Renal pelvis (tissue), 12 donors: ENCODE measurements at places on chromosomes 13 and 19. TPM values are rescaled to one million over a fixed set of nuclear protein-coding genes. Genes with fewer than 3 reads are reported as not detected.
A peak's percentile ranks its signal among the peaks of the same experiment; 100 is the strongest.

- DNase-seq = no peak
Measured at GRCh38 chr19:33374236-33374714, 766 bp downstream of the CEBPG start.

GRCh38 chr19:2517881-2518601, 42.1 kb downstream of the GADD45B start:
- no peak for DNase-seq

DNA sequence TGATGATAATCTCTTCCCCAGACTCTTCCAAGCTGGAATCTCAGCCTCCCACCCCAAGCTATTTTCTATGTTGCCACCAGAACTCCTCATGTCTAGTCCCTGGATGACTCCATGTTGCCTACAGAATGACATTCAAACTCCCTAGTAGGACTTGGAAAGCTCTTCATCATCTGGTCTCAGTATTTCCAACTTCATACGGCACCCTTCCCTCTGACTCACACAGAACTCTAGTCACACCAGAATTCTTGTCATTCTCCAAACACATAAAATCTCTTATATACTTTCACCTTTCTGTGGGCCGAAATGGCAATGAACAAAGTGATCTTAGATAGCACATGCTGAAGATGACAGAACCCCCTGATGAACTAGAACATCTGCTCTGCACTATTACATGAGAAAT, 86.2 kb downstream of the CAB39L start:
- no peak for DNase-seq

- no peak for DNase-seq
Measured at GRCh38 chr19:18853755-18854427, 22.1 kb downstream of the UPF1 start.

DNA sequence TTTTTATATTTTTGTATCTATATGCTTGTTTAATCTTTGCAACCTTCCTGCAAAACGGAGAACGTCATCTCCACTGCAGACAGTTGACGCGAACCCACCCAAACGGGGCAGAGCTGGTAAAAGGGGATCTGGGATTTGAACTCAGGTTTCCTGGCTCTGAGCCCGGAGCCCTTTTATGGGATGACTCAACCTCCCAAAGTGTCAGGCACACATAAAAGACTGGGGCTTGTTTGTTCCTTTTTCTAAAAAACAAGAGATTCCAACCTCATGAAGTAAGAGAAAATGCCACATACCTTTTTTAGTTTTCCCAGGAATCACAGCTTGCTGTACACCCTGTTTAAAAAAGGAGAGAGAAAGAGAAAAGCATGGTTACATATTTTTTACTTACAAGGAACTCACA, 78.9 kb downstream of the GADD45B start:
- DNase-seq = no peak

ZNF850 gene
- polyA plus RNA-seq = 4.5 TPM

GRCh38 chr13:25886438-25887214, 165.2 kb downstream of the SHISA2 start:
- DNase-seq = no peak

DNA sequence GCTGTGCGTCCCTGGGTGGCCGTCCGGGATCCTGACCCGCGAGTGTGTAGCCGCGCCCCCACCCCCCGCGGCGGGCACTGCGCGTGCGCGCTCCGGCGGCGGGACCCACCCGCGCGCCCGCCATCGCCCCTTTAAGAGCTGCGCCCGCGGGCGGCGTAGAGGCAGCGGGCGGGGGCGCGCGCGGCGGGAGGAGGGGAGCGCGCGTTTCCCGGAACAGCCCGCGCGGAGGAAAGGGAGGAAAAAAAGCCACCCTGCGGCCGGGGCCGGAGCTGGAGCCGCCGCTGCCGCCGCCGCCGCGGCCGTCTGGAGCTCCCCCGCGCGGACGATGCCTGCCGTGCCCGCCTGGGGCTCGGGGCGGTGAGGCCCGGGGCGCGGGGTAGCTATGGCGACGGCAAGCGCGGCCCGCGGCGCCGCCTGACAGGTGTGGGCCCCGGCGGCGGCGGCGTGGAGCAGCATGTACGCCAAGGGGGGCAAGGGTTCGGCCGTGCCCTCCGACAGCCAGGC, at the start of gene SSBP4:
SSBP4 (plus strand) TSS at position 204 of the 504 bp plus-strand sequence; CDS start at position 455, 251 bp downstream.
- no peak for DNase-seq

ZNF730 gene
- 10.5 TPM for polyA plus RNA-seq

GRCh38 chr13:77904031-77904430, 14.6 kb downstream of the EDNRB start:
- no peak for DNase-seq

DNA sequence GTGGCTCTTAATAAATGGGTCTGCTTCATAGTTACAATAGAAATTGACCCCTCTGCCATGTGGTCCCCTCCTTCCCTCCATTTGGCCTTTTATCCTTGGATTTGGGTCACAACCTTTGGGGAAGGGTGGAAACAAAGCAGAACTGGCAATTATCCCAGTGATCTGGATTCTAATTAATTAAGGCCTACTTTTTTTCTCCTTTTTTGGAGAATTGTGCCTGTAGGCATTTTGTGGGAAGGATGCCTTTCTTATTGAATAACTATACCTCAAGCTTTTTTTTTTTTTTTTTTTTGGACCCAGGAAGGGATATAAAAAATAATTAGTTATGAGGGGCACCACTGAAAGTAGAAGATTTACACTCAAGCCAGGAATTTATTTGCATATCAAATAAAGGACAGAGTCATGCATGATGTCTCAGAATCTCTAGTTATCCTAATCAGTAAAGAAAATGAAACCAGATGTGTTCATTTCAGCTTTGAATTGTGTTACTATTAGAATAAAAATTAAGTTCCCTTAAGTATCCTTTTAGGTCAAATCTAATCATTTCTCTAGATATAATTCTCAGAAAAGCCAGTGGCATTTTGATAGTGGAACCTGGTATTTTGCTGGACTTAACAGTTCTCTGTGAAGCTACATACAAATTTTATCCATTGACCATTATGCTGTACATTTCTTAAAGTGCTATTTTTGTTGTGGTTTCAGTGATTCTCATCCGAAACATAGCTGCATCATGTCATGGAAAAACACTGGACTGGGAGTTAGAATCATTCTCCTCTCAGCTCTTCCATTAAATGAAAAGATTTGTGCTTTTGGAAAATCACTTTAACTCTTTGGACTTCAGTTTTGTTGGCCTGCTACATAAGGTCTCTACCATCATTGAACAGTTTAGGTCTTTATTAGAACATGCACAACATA, 129.3 kb downstream of the KCNRG start:
- no peak for DNase-seq

DNA sequence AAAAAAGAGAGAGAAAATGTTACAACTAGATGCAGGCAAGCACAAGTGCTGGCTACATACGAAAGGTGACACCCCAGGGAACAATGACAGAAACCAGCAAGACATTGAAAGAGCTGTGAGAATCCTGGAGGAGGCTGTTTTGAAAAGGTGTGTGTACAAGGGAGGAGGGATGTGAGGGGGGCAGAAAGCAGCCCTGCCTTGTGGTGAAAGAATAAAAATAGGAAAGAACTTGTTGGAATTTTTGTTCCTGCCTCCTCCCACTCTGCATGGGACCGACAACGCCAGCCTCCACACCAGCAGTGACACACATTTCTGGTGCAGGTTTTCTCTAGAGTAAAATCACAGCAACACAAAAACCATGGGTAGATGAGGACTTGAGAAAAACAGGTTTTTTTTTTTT, 1258.6 kb downstream of the PCDH9 start:
- DNase-seq = no peak

GRCh38 chr19:1133471-1133929, 29.7 kb downstream of the GPX4 start:
- no peak for DNase-seq

DNA sequence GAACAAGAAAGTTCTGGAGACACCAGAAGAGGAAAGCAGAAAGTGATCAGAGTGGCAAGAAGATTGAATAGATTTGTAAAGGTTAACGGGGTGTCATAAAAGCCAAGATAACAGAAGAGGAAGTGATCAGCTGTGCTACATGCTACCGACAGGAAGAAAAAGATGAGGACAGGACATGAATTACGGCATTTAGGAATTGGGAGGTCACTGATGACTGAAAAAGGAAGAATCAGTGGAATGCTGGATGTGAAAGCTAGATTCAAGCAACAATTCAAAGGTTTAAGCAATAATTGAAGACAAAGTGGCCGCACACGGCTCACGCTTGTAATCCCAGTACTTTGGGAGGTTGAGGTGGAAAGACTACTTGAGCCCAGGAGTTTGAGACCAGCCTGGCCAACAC, 15.1 kb downstream of the ZNF160 start:
- no peak for DNase-seq

DNA sequence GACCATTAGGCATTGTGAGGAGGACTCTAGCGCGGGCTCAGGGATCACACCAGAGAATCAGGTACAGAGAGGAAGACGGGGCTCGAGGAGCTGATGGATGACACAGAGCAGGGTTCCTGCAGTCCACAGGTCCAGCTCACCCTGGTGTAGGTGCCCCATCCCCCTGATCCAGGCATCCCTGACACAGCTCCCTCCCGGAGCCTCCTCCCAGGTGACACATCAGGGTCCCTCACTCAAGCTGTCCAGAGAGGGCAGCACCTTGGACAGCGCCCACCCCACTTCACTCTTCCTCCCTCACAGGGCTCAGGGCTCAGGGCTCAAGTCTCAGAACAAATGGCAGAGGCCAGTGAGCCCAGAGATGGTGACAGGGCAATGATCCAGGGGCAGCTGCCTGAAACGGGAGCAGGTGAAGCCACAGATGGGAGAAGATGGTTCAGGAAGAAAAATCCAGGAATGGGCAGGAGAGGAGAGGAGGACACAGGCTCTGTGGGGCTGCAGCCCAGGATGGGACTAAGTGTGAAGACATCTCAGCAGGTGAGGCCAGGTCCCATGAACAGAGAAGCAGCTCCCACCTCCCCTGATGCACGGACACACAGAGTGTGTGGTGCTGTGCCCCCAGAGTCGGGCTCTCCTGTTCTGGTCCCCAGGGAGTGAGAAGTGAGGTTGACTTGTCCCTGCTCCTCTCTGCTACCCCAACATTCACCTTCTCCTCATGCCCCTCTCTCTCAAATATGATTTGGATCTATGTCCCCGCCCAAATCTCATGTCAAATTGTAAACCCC, 2.8 kb upstream of the CEACAM5 start:
- peak; percentile 42 for DNase-seq

DNA sequence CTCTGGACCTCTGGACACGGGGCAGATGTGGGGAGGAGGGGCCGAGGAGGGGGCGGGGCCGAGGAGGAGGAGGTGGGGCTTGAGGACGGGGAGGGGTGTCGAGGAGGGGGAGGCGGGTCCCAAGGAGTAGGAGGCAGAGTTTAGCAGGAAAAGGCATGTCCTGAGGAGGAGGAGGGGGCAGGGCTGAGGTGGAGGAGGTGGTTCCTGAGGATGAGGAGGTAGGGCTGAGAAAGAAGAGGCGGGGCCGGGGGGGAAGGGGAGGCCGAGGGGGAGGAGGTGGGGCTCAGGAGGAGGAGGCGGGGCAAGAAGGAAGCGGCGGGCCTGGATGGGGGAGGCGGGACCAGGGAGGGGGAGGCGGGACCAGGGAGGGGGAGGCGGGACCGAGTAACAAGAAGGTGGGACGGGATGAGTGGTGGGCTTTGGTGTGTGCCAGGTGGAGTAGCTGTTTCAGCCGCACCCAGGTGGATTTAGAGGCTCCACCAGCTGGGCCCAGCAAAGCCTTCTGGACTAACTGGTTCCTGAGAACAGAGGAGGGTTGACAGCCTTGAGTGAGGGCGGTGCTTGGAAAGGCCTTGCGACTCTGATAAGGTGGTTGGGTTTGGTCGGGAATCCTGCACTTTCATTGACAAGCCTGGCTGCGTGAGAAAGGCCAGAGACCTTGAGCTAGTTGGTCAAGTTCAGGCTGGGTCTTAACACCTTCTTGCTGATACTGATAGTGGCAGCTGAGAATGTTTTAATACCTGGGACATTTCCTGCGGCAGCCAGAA, 7.7 kb downstream of the TECR start:
- DNase-seq = peak; percentile 58

- DNase-seq = no peak
Measured at GRCh38 chr13:41554626-41555386, 97.5 kb downstream of the RGCC start.

DNA sequence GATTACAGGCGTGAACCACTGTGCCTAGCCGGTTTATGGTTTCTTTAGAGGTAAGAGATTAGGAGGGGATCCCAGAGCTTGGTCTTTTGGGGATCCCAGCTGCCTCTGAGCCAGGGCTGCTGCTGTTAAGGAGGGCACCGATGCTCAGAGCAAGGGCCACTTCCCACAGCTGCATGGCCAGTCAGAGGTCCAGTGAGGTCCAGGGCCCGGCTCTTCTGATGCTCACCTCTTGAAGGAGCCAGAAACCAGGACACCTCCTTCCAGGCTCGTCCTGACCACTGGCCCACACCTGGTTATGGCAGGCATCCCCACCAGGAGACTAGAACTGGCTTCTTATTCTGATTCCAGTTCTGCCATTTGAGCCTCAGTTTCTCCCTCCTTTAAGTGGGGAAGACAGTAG, 149.0 kb downstream of the TEX29 start:
- DNase-seq = no peak

- no peak for DNase-seq
Measured at GRCh38 chr13:49569993-49570689, 15.2 kb downstream of the RCBTB1 start.

ERICH6B gene
- 3.0 TPM for polyA plus RNA-seq

- DNase-seq = no peak
Measured at GRCh38 chr13:83295686-83296085, 586.6 kb downstream of the SLITRK1 start.

DNA sequence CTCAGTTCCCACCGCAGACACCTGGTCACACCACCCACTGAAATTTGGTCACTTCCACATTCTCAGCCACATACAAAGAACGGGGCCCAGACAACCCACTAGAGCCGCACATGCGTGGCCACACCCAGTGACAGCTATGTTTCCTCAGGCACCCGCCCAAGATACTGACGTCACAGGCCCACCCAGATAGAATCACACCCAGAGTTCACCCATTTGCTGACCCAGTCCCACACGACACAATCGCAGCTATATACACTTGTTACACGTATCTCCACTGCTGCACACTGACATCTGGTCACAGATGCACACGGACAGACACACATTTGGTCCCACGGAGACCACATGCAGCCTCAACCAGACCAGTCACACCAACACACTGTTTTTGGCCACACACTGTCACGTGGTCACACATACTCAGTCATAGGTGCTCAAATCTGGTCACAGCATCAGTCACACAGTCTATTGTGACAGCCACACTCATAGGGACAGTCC, 2.9 kb downstream of the NUMBL start:
- no peak for DNase-seq

ZNF682 gene
- 11.8 TPM for polyA plus RNA-seq

DNA sequence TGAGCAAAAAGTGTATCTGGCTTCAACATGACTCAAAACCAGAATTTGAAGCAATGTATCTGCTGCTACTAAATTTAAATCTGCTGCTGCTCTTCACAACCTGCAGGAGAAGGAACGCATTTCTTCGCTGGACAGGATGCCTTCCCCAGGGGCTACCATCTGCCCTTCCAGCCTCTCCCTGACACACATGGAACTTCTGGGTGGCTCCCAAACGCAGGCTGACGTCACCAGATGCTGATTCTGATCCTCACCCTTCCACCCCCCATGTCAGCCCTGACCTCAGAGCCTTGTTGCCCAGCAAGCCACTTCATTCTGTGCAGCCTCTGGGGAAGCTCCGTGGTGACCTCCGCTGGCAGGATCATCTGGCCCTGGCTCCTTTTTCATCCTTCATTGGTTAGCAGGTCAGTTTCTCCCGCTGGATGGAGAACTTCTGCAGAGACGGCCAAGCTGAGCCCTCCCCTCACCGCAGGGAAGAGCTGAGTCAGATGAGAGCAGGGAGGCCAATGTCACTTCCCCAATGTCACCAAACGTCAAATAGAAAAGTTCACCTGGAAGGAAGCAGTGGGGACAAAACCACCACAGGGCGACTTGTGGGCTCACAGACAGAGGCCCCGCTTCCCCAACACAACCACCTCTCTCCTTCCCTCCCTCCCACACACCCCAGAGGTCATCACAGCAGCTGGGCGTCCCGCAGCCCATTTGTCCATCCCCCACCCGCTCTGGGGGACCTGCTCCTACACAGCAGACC, 14.0 kb upstream of the RAB20 start:
- DNase-seq = no peak
